H9 (cell line): ENCODE measurements at places on chromosomes 13 and 19. TPM values are rescaled to one million over a fixed set of nuclear protein-coding genes. Genes with fewer than 3 reads are reported as not detected.

DNA sequence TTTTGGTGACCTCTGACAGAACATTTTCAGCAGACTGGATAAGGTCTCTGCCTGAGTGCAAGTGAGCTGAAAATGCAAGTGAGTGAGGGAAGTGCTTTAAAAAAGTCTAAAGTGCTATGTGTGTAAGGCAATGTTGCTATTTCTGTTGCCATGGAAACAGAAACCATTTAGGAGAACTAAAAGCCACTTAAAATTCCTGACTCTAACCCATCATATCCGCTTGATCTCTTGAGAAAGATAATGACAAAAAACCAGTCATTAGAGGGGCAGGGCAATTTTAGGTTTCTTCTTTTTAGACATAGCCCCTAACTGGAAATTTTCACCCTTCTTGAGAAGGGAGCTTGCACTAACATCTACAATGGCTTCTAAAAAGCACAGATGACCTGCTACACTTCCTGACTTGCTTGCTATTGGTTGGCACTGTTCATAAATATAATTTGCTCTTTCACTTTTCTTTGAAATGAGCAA is at the start of gene CYSLTR2:
Gene CYSLTR2 (plus strand): TSS at position 458 of the 468 bp plus-strand sequence. CDS start 52,889 bp downstream, outside the sequence.
- H3K4me3 ChIP-seq, result no peak within 1 kb of the TSS
- H3K27me3 ChIP-seq, result no peaks in the 10 kb centered on the region
- no peak for DNase-seq
- H3K4me1 ChIP-seq, result no peaks in the 10 kb centered on the region
- H3K36me3 ChIP-seq, result no peaks in the 10 kb centered on the region

Gene ZNF284
- total RNA-seq, result 2.6 and 3.0 TPM in 2 replicates

DNA sequence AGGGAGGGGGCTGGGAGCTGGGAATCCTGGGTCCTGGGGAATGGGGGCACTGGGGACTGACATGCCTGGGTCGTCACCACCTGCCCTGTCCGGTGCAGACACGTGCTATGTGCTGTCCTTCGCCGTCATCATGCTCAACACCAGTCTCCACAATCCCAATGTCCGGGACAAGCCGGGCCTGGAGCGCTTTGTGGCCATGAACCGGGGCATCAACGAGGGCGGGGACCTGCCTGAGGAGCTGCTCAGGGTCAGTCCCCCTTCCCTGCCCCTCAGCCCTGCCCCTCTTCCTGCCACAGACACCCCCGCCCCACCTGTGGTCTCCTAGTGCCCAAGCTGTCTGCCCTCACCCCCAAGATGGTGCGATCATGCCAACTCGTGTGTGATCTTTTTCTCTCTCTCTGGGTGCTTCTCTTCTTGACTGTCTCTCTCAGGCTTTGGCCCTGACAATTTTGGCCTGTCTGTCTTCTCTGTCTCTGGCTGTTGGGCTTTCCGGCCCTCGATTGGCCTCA is 5.0 kb downstream of the CYTH2 start:
- H3K36me3 ChIP-seq, result peaks cover 68% of the 10 kb centered on the region
- no peak overlapping the region for H3K4me3 ChIP-seq
- no peaks in the 10 kb centered on the region for H3K4me1 ChIP-seq
- no peak for DNase-seq

DNA sequence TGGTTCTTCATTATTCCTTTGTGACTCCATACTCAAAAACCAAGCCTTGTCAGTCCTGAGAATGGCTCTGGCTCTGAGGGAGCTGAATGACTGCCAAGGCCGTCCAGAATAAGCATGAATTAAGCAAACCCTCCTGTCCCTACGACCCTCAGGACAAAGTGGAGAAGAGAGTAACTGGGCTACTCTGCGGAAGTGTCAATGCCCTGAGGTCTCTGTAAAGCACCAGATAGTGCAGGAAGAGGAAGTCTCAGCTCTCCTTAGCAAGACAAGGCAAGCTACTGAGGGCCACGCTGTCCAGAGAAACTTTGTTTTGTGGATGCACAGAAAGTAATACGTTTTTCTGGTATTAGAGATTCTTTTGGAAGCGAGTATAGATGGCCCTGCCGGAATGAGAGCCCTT is 94.1 kb downstream of the RNASEH2B start:
- 0 out of 2 replicates have a peak, but pooled peaks cover 2% of the 10 kb centered on the region for H3K4me1 ChIP-seq
- no peak overlapping the region for H3K4me3 ChIP-seq
- H3K27me3 ChIP-seq, result no peaks in the 10 kb centered on the region
- DNase-seq, result no peak

- no peak overlapping the region for H3K4me3 ChIP-seq
- no peaks in the 10 kb centered on the region for H3K4me1 ChIP-seq
- H3K36me3 ChIP-seq, result no peaks in the 10 kb centered on the region
- no peak for DNase-seq
- no peak overlapping the region for H3K27ac ChIP-seq
- H3K27me3 ChIP-seq, result no peaks in the 10 kb centered on the region
Measured at GRCh38 chr13:76921516-76921915, 26.8 kb upstream of the ACOD1 start.

- H3K27me3 ChIP-seq, result no peaks in the 10 kb centered on the region
- H3K36me3 ChIP-seq, result 0 out of 2 replicates have a peak, but pooled peaks cover 5% of the 10 kb centered on the region
- no peaks in the 10 kb centered on the region for H3K4me1 ChIP-seq
- no peak for DNase-seq
- H3K4me3 ChIP-seq, result no peak within 1 kb of the TSS
- H3K27ac ChIP-seq, result no peak within 1 kb of the TSS
Measured at GRCh38 chr13:113657851-113658741, at the start of gene ATP4B. TSS of gene ATP4B (minus strand) at chr13:113658198. CDS start at chr13:113658144, 54 bp downstream.

GRCh38 chr13:105452895-105453294 is 1082.6 kb downstream of the EFNB2 start:
- H3K4me1 ChIP-seq, result no peaks in the 10 kb centered on the region
- H3K27ac ChIP-seq, result no peak overlapping the region
- no peaks in the 10 kb centered on the region for H3K36me3 ChIP-seq
- no peak for DNase-seq
- H3K27me3 ChIP-seq, result no peaks in the 10 kb centered on the region

- H3K27ac ChIP-seq, result no peak overlapping the region
- no peaks in the 10 kb centered on the region for H3K4me1 ChIP-seq
- no peak for DNase-seq
- no peaks in the 10 kb centered on the region for H3K27me3 ChIP-seq
Measured at GRCh38 chr13:32791545-32792172, 205.4 kb downstream of the PDS5B start.

Gene C19orf67
- total RNA-seq, result 0.39 and 0.72 TPM in 2 replicates

- H3K27me3 ChIP-seq, result no peaks in the 10 kb centered on the region
- H3K27ac ChIP-seq, result no peak within 1 kb of the TSS
- no peaks in the 10 kb centered on the region for H3K4me1 ChIP-seq
Measured at GRCh38 chr19:6481541-6482342, at the start of gene DENND1C. TSS of gene DENND1C (minus strand) at chr19:6481787. CDS start at chr19:6481695, 92 bp downstream.

DNA sequence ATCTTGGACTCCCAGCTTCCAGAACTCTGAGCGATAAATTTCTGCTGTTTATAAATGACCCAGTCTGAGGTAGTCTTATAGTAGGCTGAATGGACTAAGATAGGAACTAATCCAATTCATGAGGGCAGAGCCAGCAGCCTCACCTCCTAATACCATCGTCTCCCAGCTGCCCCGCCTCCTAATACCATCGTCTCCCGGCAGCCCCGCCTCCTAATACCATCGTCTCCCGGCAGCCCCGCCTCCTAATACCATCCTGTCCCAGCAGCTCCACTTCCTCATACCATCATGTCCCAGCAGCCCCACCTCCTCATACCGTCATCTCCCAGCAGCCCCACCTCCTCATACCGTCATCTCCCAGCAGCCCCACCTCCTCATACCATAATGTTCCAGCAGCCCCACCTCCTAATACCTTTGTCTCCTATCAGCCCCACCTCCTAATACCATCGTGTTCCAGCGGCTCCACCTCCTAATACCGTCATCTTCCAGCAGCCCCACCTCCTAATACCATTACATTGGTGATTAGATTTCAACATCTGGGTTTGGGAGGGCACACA is 2.4 kb upstream of the ARGLU1 start:
- peak; percentile 97 for DNase-seq
- H3K27me3 ChIP-seq, result no peaks in the 10 kb centered on the region
- H3K36me3 ChIP-seq, result peaks cover 9% of the 10 kb centered on the region; the same call in 1 of the 2 replicates
- 0 out of 2 replicates have a peak overlapping the region, but pooled peaks have one; percentile 14 for H3K4me3 ChIP-seq

Gene PSG11
- total RNA-seq, result not detected in 2 replicates

GRCh38 chr19:29016926-29017760 is 195.8 kb downstream of the UQCRFS1 start:
- H3K27ac ChIP-seq, result no peak overlapping the region
- H3K36me3 ChIP-seq, result no peaks in the 10 kb centered on the region
- no peak overlapping the region for H3K4me3 ChIP-seq
- DNase-seq, result no peak
